Astrocyte of the spinal cord (primary cell): ENCODE measurements at places on chromosomes 13 and 19.

DNA sequence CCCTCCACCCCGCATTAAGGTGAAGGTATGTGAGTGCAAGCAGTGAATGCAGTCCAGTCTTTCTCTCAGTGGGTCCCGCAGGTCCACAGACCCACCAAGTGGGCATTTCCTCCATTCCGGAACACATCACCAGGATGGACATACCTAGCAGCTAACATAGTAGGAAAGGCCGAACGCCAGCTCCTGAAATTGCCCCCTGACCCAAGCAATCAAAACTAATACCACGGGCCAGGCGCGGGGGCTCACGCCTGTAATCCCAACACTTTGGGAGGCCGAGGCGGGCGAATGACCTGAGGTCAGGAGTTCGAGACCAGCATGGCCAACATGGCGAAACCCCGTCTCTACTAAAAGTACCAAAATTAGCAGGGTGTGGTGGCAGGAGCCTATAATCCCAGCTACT lies 71.7 kb upstream of the VSTM2B start:
- DNase-seq: no peak

- peak; percentile 41 for DNase-seq
Measured at GRCh38 chr13:51479199-51479523, 26.3 kb upstream of the INTS6 start.

DNA sequence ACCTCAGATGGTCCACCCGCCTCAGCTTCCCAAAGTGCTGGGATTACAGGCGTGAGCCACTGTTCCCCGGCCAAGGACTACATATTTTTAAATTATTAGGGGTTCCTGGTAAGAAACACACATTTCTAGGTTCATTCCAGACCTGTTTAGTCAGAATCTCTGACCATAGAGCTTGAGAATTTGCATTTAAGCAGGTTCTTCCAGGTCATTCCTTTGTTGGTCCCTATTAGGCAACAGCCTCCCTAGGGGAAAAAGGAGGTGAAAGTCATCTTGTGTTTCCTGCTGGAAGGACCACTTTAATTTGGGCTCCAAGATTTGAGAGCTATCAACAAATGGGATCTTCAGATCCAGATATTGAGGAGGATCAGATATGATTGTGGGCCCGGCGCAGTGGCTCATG lies 16.3 kb downstream of the S1PR2 start:
- DNase-seq: peak; percentile 16

DNA sequence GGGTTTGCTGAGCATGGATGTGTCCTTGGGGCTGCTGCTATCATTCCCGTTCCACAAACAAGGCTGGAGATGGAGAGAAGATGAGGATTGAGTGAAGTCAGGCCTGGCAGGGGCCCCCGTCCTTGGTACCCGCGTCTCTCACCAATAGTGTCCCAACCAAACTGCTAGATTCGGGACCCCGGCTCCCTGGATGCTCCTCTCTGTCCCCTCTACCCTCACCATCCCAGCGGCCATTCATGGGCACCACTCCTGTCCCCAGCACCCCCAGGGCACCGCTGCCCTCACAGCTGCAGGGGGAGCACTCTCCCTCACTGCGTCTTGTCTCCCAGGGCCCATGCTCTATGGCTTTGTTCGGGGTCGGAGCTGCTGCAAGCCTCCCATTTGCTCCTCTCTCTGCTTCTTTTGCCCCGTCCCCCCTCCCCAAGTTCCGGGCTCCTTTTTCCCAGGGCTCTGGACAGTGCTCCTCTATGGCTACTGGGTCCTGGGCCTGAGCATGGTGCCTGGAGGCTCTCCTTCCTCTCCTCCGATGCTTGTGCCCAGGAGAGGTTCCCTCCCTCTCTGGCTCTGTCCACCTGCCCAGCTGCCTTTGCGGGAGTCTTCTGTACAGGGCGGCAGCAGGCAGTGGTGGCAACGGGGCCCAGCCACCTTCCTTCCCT lies 219.5 kb downstream of the TEX29 start:
- DNase-seq: no peak

GRCh38 chr19:3690551-3691371 lies 9.5 kb downstream of the PIP5K1C start:
- DNase-seq: no peak

- DNase-seq: no peak
Measured at GRCh38 chr13:26525528-26525927, 32.0 kb upstream of the WASF3 start.

DNA sequence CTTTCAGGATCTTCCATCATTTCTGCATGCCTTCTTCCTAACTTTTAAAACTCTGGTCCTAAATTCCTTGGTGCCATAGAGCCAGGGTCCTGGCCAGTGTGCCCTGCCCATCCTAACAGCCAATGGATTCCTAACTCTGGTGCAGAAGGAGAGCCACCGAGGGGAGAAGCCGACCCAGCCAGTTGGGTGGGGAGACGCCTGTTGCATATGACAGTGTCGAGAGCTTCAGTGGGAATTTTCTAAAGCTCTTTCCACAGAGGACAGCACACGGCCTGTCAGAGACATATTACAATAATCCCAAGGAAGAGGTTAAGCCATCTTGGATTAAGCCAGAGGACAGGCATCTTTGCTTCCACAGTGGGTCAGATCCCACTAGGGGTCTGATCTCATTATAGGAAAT lies 180.4 kb downstream of the ZNF536 start:
- DNase-seq: no peak

- no peak for DNase-seq
Measured at GRCh38 chr13:86324191-86324590, 525.0 kb upstream of the SLITRK6 start.

DNA sequence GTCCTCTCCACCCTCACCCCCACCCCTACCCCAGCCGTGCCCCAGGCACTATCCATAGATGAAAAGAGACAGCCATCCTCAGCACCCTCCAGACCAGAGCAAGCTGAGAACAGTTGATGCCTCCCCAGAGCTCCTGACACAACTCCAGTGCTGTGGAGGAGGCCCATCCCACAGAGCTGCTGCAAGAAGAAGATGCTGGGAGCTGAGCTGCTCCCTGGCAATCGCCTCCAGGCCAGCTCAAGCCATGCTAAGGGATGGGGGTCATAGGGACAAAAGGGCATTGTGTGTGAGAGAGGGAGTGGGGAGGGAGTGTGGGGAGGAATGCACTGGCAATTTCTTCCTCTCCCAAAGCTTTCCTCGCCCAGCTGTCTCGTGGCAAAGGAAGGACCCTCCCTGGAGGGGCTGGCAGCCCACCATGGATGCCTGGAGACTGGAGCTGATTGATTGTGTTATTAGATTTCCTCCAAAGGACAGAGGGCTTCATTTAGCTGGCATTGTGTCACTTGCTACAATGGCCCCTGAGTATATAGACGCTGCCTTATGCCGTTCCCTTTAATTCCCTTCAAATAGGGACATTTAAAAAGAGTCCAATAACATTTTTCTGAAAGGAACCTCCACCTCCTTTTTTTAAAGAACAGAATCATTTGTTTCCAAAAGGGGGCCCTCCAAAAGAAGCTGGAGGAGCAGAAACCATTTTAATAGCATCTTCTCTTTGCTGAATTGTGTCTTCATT lies 476.4 kb downstream of the FOXO1 start:
- DNase-seq: no peak

GRCh38 chr13:45042539-45042938 lies 53.2 kb downstream of the GPALPP1 start:
- DNase-seq: no peak

DNA sequence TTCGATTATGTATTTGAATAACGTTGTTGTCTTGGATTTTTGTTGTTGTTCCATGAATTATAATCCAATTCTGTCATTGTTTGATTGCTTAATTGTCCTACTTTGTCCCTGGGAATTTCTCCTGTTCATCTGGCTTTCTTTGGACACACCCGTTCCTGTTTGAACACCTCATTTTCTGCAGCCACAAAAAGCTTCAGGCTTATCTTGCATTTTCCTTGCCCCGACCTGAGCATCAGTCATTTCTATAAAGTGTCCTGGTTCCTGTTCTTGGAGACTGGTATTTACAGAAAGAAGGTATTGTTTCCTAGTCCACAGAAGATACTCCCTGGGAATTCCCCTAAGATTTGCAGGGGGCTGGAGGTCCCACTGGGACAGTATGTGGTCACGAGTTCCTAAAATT lies 731.8 kb upstream of the ARGLU1 start:
- DNase-seq: no peak

DNA sequence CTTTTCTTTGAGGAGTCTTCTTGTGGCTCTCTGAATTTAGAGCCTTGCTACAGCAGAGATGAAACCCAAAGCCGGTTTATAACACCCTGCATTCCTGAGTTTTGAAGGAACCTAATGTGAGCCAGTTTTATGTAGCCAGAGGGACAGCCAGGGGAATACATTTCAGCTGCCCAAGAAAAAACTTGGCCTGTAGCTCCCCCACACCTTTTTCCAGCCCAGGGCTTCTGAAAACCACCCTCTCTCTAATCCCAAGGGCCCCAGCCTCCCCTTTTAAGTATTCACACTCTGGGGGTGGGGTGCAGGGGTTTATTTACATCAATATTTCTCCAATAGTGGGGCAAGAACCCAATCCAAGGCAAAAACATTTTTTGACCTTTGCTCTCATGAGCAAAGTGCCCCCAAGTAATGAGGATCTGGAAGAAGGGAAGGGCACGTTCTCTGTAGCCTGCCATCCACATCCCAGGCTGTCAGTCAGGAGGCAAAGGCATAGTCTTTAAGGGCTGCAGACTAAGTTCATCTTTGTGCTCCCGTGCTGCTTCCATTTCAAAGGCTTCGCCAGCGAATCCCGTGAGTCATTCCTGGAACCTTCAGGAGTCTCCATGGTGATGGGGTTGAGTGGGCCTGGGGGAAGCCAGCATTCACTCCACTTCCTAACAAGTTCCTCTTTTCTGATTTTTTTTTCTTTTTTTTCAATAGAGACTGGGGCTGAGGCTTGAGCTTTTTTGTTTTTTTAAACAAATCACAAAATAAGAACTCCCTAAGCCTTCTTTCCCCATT lies 33.2 kb upstream of the MEDAG start:
- peak; percentile 92 for DNase-seq

DNA sequence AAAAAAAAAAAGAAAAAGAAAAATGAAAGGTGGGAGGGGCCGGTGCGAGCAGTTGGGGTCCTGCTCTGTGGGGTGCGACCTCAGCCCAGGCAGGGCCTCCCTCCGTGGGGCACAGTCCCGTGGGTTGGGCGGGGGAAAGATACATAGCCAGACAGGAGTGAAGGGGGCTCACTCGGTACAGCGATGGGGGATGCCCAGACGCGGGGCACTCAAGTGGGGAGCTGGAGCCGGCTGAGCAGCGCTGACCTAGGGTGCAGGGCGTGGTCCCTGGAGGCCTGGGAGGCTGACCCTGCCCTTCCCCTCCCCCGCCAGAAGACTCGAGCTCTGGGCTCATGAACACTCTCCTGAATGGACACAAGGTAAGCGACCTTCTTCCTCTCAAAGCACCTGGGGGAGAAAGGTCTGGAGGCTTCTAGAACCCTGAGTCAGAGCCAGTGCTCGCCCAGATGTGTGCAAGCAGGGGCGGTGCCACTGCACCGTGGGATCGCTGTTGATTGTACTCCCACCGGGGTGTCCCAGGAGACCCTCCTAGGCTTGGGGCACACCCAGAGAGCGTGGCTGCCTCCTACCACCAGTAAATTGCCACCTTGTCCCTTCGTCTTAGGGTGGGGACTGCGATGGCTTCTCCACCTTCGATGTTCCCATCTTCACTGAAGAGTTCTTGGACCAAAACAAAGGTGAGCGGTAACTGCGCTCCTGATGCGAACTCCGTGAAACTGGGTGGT lies 3.4 kb downstream of the HMG20B start:
- no peak for DNase-seq

GRCh38 chr13:113354831-113355610 lies 8.9 kb downstream of the GRTP1 start:
- no peak for DNase-seq
